Stimulated activated CD4-positive, alpha-beta T cell treated with anti-CD3 and anti-CD28 coated beads, Interleukin-12 subunit alpha, Interleukin-12 subunit beta, amount 100 ng/mL, for 4 hours (primary cell): ENCODE measurements at places on chromosomes 7 and 10.
A peak's percentile ranks its signal among the peaks of the same experiment; 100 is the strongest.

GRCh38 chr10:58982470-58983239 is 193.8 kb upstream of the PHYHIPL start:
- no peak for DNase-seq

DNA sequence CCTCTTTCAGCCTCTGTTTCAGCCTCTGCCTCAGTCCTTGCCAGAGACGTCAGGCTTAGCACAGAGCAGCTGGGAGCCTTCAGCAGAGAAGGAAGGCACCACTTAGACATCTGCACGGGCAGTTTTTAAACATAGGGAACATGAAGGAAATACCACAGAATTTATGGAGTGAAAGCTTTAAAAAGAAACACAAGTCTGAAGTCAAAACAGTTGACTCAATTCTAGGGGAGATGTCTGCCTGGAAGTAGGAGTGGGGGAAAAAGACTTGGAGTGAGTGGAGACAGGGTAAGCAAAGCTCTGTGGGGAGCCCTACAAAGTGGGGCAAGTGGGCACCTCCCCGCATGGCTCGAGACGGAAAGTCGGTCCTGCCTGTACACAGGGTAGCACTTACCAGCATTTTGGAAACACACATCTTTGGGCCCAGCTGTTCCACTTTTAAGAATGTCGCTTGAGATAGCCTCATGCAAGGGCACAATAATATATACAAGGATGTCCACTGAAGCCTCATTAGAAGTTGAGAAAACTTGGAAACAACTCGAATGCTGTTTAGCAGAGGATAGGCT is 5.0 kb upstream of the TBXAS1 start:
- no peak for DNase-seq

DNA sequence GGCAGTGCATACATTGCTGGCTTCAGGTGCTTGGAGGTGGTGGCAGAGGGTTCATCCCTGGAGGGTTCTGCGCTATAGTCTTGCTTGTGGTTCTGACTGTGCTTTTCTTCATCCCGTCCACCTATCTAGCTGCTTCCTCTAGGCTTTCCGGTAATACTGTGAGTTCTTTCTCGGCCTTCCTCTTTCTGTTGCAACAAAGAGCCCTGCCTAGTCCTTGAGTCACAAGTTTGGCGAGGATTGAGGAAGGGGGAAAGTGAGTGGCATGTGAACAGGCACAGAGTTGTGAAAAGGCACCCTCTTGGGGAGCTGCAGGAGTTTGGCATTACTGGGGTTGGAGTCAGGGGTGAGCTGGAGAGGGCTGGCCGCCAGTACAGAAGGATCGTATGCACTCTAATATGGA is 123.0 kb downstream of the SH2D4B start:
- DNase-seq = no peak

GRCh38 chr10:68166871-68167585 is 57.7 kb downstream of the MYPN start:
- DNase-seq = no peak

DNA sequence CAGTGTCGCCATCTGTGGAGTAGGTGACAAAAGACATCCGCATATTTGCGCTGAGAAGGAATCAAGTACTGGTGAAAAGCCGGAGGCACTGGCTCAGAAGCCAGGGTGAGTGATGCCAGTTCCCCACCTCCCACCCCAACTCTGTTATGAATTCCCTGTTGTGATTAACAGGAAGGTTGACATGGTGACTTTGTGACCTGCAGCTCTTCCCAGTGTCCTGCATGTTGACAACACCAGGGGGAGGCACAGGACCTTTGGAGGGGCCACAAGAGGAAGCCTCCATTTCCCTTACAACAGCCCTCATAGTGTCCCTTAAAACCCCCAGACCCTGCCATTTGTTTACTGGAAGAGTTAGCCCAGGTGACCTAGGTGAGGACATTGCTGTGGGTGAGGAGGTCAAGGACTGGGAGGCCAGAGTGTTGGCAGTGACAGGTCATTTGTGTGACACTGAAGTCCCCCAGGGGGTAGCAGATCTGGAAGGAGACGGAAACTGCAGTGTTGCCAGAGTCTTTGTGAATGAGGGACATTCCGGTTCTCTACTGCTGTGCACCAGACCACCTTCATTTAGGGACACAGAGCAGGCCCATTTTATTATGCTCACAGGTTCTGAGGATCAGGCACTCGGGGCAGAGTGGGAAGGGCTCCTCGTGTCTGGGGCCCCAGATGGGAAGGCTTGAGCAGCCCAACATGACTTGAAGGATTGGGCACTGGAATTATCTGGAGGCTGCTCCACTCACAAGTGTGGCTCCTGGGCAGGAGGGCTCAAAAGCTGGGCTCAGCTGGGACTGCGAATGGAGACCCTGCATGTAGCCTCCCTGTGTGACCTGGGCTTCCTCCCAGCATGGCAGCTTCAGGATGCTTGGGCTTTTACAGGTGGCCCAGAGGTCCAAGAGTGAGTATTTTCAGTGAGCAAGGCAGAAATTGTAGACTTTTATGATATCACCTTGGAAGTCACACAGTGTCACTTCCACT is 13.0 kb upstream of the ANTXRL start:
- DNase-seq = no peak

- DNase-seq = no peak
These were observed 69.1 kb downstream of the ZMIZ1 start for GRCh38 chr10:79137826-79138225.

GRCh38 chr10:128466831-128467371 is 340.7 kb upstream of the MKI67 start:
- DNase-seq = no peak

DNA sequence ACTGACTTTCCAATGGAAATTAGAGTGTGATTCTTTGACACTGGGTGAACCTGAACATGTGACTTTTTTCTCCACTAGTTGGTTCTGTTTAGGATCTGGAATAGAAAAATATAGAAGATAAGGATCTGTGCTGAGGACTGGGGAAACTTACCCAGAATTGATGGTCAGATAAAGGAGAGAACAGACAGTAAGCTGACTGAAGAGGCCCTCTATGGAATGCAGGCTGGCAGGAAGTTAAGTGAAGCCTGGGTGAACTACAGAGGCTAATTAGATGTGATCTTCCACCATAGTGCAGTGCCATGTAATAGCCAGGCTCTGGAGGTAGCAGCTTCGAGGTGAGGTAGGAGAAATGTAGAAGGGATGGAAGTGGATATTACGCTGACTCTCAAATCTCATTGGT is 455.3 kb downstream of the PLXDC2 start:
- no peak for DNase-seq

DNA sequence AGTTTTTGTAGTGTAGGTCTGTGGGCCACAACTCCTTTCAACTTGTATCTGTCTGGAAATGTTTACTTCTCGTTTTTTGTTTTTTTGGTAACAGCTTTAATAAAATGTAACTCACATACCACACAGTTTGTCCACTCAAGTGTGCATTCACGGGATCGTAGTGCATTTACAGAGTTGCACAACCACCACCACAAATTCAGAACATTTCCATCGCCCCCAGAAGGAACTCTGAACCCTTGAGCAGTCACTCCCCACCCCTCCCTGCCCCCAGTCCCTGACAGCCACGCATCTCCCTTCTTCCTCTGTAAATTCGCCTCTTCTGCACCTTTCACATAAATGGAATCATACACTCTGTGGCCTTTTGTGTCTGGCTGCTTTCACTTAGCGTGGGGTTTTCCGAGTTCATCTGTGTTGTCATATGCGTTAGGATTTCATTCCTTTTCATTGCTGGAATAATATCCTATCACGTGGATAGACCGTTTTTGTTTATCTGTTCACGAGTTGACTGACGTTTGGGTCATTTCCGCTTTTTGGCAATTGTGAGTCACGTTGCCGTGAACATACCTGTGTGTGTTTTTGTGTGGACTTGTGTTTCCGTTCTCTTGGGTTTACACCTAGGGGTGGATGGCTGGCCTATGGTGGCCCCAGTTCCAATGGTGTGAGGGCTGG is 10.3 kb downstream of the JAKMIP3 start:
- DNase-seq = no peak

GRCh38 chr7:80705130-80705781 is 66.8 kb downstream of the CD36 start:
- no peak for DNase-seq

DNA sequence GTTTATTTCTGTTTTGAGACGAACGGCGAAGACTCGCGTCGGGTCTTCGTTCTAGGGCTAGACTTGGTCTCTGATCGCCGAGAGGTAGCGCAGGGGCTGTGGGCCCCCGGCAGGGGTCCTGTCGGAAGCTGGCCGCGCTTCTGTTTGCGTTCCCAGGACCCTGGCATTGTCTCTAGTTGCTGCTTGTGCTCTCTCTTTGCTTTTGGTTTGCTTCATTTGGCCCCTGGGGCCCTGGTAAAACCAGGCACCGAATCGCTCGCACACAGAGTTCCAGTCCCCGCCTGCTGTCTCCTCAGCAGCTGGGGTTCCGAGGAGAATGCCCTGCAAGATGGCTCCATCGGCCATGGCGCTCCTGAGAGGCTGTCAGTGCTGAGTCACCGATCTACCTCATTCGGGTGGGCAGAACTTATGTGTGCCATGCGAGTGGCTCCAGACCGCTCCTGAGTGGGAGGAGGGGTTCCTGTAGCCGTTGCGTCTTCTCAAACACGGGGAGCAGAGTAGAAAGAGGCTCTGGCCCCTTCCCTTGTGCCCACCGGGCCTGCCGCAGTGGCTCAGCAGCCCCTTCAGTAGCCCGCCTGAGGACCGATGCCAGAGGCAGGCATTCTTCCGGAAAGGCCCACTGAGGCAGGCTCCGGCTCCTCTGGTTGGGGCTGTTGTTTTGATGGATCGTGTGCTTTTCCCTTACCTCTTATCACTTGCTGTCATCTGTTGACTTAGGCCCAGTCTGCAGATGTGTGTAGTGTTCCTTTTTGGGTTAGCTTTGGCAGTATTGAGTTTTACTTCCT is 826 bp downstream of the CHPF2 start:
- DNase-seq = peak; percentile 73

GRCh38 chr10:4051011-4051640 is 266.1 kb upstream of the KLF6 start:
- DNase-seq = no peak

GRCh38 chr10:102113956-102114857 is 6.0 kb downstream of the LDB1 start:
- DNase-seq = peak; percentile 12

DNA sequence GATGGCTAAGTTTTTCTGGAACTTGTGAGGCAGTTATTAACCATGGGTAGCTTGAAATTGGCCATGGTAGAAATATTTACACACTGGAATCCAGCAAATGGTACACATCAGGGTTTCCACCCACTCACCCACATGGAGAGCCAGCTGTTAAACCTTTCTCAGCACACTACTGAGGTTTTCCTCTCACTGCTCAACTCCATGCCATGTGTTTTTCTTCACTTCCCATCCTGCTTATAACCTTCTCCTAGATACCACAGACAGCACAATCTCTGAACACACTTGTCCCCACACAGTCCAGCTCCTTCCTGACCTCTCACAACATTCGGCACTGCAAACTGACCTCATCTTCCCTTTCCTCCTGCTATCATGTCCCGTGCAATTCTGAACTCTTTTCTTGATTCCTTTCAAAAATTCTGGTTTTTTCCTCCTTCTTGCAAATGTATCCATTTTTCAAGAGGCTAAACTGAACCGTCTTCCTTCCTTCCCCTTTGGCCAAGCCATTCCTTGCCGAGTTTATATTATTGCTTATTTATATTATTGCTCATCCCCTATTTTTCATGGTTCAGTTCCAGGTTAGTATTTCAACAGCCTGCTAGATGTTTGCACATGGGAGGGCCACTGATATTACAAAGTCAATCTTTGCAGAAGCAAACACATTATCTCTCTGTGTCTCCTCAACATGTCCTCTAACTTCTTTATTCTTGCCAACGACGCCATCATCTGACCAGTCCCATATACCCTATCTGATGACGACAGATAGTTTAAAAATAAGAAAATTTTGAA is 606.4 kb downstream of the SORCS1 start:
- DNase-seq = no peak

GRCh38 chr10:132408823-132409666 is 12.0 kb downstream of the PWWP2B start:
- DNase-seq = no peak

DNA sequence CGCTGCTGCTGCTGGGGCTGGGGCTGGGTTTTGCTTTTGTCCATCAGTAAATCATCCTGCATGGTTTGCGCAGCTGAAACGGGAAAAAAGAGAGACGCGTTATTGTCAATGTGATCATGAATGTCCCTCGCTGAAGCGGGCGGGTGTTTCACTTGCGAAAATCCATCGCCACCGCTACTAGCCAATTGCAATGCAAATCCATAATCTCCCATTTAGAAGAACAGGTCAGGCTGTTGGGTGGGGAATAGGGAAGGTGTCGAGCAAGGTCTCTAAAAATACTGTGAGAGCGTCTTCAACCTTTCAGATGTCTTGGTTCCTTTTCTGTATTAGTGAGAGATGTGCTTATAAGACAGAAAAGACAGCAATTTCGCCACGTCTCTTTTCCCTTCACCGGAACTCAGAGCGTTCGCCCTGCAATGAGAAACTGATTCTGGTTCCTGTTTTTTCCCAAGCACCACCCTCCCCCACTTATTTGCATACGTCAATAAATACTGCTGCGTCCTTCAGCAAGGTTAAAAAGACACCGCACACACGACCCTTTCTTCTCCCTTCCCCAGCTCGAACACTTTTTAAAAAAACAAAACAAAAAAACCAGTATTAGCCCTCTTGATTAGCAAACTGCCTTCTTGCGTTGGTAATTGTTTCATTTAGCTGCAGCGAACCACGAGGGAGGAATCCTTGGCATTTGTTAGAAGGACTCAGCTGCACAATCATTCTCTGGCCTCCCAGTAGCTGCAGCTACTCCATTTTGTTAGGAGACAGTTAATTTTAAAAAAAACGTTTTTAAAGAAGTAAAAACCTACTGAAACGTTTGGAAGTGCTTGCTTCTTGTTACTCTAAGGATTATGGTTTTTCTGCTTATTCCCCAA is 50.4 kb downstream of the CPEB3 start:
- peak; percentile 5 for DNase-seq

GRCh38 chr10:77176232-77176631 is 461.4 kb downstream of the KCNMA1 start:
- DNase-seq = no peak

DNA sequence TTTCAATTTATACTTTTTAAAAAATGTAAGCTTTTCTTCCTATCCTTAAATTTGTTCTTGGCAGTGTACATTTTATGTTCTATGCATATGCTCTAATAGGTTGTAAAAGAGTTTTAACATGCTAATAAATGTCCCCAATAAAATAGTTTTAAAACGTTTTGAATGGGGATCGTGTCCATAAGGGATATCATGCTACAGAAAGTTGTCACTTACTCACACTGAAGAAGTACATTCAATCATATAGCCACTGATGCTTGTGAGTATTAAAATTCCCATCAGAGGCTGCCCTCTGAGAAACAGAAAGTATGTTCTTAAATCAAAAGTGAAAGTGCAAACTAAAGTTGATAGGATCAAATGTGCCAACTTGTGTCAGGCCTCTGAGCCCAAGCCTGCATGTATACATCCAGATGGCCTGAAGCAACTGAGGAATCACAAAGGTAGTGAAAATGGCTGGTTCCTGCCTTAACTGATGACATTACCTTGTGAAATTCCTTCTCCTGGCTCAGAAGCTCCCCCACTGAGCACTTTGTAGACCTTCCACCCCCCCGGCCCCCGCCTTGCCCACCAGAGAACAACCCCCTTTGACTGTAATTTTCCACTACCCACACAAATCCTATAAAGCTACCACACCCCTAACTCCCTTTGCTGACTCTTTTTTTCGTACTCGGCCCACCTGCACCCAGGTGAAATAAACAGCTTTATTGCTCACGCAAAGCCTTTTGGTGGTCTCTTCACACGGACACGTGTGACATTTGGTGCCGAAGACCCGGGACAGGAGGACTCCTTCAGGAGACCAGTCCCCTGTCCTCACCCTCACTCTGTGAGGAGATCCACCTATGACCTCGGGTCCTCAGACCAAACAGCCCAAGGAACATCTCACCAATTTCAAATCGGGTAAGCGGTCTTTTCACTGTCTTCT is 877 bp upstream of the NOD1 start:
- peak; percentile 12 for DNase-seq

- no peak for DNase-seq
These were observed 22.7 kb downstream of the GRID2IP start for GRCh38 chr7:6528401-6529130.
